Fibroblast of lung (primary cell): ENCODE measurements at places on chromosomes 7 and 10. TPM values are rescaled to one million over a fixed set of nuclear protein-coding genes. Genes with fewer than 3 reads are reported as not detected.

HOXA1 gene
- 0.50 and 0.51 TPM in 2 replicates for total RNA-seq

GRCh38 chr10:33809732-33810131, 475.3 kb upstream of the NRP1 start:
- no peak overlapping the region for H3K27ac ChIP-seq
- no peaks in the 10 kb centered on the region for H3K36me3 ChIP-seq
- H3K27me3 ChIP-seq = no peaks in the 10 kb centered on the region
- no peaks in the 10 kb centered on the region for H3K4me1 ChIP-seq
- no peak overlapping the region for H3K4me3 ChIP-seq

GRCh38 chr7:113768387-113768786, 150.4 kb downstream of the PPP1R3A start:
- H3K4me1 ChIP-seq = no peaks in the 10 kb centered on the region
- no peaks in the 10 kb centered on the region for H3K36me3 ChIP-seq
- DNase-seq = no peak
- H3K27me3 ChIP-seq = no peaks in the 10 kb centered on the region

TMEM130 gene
- 0.26 and 0.66 TPM in 2 replicates for total RNA-seq

DNA sequence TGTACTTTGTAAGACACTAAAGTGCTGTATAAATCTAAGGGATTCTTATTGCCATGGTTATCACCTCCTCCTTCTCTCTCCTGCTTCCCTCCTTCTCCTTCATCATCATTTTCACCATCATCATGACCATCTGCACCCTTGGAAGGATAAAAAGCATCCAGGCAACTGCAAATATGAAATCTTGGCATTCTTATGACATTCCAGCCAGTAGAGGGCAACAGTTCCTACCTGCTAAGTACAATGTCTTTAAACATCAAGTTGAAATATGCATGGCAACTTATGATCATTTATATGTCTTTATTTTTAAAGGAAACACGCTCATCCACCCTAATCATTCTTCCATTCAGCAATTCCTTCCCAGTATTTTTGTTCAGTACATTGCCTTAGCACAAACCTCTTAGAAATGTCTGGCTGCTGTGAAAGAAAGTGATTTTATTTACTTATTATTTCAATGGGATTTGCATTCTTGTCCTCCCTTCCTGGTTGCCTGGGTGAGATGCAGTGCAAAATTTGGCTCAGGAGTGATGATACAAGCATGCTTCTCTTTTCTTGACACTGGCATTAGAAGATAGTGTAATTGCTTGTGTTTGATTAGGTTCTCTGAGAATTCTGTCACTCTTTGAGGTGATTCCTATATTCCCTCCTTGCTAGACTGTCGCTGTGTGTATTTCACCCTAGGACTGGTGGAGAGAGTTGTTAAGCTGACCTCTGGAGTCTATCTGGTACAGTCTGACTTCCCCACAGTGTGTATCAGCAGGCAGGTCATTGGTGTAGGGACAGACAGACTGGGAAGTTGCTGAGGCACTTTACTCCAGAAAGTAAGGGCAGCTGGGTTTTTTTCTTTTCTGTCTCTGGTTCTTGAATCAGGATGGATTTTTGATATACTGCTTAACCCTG, 188.5 kb upstream of the BMPER start:
- no peak overlapping the region for H3K4me3 ChIP-seq
- DNase-seq = peak; percentile 64
- no peak overlapping the region for H3K27ac ChIP-seq

GRCh38 chr10:21212348-21212747, 313.1 kb downstream of the SKIDA1 start:
- H3K27me3 ChIP-seq = no peaks in the 10 kb centered on the region
- H3K27ac ChIP-seq = no peak overlapping the region
- no peak for DNase-seq
- H3K36me3 ChIP-seq = no peaks in the 10 kb centered on the region
- H3K4me1 ChIP-seq = no peaks in the 10 kb centered on the region

- no peaks in the 10 kb centered on the region for H3K36me3 ChIP-seq
- no peak overlapping the region for H3K4me3 ChIP-seq
- DNase-seq = no peak
These were observed 733.7 kb upstream of the IGFBP3 start for GRCh38 chr7:46654546-46655443.

MOSPD3 gene
- total RNA-seq = 3.9 and 5.9 TPM in 2 replicates

STOX1 gene
- total RNA-seq = under 0.01 TPM in 2 replicates

DNA sequence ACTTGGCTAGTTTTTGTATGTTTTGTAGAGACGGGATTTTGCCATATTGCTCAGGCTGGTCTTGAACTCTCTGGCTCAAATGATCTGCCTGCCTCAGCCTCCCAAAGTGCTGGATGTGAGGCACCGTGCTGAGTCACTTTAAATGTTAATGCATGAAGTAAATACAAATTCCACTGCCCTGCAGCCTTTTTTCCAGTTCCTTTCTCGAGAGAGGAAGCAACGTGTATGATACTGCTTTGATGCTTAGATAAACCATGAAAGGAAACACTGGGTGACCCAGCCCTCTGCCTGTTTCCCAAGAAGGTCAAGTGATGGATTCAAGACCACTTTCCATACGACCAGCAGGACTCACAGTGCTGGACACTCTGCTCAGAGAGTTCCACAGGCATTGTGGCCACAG, 11.3 kb upstream of the MRPS24 start:
- DNase-seq = no peak
- peaks cover 40% of the 10 kb centered on the region for H3K36me3 ChIP-seq
- no peak overlapping the region for H3K4me3 ChIP-seq
- H3K27me3 ChIP-seq = no peaks in the 10 kb centered on the region
- peak overlapping the region; percentile 49 for H3K27ac ChIP-seq

DNA sequence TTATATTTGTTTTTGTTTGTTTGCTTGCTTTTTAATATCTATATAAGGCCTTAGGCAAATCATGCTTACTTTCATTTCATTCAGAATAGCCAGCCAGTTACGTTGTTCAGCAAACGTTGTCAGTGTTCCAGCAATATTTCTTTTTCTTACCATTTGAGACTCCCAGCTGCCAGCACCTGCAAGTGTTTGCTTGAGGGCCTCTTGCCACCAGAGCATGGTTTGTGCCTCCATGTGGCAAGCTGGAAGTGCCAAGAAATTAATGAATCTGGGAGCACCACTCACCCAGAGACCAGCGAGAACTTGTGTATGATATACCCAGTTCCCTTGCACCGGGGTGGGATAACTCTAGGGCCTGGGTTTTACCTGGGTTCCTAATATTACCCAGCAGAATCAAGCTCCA, 177.1 kb upstream of the CSTF2T start:
- no peaks in the 10 kb centered on the region for H3K36me3 ChIP-seq
- H3K27me3 ChIP-seq = no peaks in the 10 kb centered on the region
- no peak overlapping the region for H3K27ac ChIP-seq
- peaks cover 7% of the 10 kb centered on the region for H3K4me1 ChIP-seq
- DNase-seq = peak; percentile 26

DNA sequence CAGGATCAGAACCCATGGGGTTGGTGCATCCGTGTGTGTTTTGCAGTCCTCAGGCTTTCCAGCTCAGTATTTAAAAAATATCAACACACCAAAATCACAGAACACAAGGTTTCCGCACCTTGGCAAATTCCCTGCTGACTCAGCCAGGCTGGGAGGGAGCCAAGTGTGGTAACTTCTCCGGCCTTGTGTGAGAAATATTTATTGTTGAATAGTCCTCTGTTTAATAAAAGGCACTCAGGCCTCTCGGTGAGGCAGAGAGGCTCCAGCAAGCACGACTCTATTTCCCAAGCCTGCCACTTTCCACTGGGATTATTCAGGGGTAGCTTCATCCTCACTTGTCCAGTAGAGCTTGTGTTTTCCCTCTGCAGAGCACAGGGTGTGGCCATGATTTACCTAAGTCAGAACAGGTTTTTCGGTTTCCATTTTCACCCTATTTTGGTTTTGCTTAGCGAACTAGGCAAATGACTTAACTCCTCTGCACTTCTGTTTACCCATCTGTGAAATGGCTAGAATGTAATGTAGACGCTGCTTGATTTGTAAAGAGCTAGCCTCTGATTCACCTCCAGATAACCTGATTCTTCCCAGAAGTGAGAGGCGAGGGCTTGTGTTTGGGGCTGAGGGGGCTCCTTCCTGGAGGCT, 13.0 kb upstream of the CHST15 start:
- DNase-seq = peak; percentile 85
- H3K4me3 ChIP-seq = no peak overlapping the region
- no peaks in the 10 kb centered on the region for H3K36me3 ChIP-seq
- no peak overlapping the region for H3K27ac ChIP-seq
- H3K4me1 ChIP-seq = peaks cover 2% of the 10 kb centered on the region

RGR gene
- total RNA-seq = not detected in 2 replicates

DNA sequence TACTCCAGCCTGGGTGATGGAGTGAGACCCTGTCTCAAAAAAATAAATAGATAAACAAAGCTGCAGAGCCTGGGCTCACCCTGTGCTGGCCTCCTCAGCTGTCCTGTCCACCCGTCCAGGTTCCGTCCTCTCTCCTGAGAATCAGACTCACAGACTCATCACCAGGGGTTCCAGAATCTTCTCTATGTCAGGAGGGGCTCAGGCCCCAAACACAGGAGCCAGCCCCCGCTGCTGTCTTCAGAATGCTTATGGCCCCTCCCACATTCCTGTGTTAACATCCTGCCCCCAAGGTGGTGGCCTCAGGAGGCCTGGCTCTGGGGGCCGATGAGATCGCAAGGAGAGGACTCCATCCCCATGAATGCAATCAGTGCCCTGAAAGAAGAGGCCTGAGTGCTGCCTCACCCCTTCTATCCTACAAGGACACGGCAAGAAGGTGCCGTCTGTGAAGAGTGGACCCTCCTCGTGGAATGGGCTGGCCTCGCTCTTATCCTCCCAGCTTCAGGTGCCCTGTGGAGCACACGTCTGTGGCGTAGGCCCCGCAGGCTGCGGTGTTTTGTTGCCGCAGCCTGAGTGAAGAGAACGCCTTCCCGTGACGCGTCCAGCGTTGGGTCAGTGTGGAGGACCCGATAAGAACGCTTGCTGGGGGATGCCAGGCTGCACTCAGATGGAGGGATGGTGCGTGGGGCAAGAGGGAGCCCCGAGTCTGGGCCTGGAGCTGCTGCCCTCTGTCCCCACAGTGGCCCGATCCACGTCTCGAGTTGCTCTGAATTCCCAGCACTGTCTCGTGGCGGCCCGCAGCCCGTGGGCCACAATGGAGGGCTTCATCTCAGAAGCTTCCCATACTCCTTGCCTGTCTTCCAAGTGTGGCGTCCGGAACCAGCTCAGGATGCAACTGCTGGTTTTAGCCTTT, 77.1 kb downstream of the INPP5A start:
- H3K36me3 ChIP-seq = no peaks in the 10 kb centered on the region
- no peaks in the 10 kb centered on the region for H3K4me1 ChIP-seq
- DNase-seq = no peak
- no peak overlapping the region for H3K4me3 ChIP-seq
- H3K27ac ChIP-seq = no peak overlapping the region

DNA sequence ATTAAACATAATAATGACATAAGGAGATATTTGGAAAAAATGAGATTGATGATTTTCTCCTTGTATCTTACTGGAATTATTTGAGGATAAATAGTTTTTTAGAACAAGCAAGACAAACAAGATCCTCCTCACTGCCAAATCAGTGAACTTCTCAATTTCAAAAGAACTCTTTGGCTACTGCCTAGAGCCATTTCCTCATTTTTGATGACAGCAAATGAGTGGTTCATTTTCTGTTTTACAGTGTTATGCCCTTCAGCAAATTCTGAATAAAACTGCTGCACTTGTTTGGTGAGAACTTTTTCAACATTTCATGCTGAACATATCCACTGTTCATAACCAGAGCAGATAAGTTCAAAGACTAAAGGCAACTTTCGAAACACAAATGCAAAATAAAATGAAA, 42.5 kb upstream of the AHR start:
- no peaks in the 10 kb centered on the region for H3K4me1 ChIP-seq
- no peak overlapping the region for H3K27ac ChIP-seq
- H3K27me3 ChIP-seq = no peaks in the 10 kb centered on the region
- H3K4me3 ChIP-seq = no peak overlapping the region
- no peak for DNase-seq
- no peaks in the 10 kb centered on the region for H3K36me3 ChIP-seq

DNA sequence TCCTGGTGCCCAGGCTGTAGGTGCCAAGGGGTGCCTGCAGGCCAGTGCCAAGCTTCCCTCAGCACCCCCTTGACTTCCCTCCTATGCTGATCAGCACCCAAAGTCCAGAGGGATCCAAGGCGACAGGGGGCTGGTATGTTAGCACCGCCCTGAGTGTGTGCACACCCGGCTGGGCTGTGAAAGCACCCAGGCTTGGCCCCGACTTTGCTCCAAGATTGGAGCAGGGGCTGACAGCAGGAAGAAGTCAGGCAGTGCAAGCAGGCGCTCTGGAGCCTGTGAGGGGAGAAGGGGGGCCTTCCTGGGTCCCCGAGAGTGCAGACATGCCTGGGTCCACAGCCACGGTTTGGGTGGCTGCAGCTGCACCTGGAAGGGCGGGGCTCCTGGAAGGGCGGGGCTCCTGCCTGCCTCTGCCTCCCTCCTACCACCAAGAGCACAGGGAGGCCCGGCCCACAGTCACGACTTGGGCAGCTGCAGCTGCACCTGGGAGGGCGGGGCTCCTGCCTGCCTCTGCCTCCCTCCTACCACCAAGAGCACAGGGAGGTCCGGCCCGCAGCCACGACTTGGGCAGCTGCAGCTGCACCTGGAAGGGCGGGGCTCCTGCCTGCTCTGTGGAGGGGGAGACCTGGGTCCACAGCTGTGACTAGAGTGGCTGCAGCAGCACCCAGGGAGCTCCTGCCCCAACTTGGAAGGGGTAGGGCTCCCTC, 30.2 kb upstream of the ZMYND11 start:
- H3K27ac ChIP-seq = no peak overlapping the region
- no peaks in the 10 kb centered on the region for H3K36me3 ChIP-seq
- DNase-seq = no peak
- H3K4me1 ChIP-seq = no peaks in the 10 kb centered on the region

DNA sequence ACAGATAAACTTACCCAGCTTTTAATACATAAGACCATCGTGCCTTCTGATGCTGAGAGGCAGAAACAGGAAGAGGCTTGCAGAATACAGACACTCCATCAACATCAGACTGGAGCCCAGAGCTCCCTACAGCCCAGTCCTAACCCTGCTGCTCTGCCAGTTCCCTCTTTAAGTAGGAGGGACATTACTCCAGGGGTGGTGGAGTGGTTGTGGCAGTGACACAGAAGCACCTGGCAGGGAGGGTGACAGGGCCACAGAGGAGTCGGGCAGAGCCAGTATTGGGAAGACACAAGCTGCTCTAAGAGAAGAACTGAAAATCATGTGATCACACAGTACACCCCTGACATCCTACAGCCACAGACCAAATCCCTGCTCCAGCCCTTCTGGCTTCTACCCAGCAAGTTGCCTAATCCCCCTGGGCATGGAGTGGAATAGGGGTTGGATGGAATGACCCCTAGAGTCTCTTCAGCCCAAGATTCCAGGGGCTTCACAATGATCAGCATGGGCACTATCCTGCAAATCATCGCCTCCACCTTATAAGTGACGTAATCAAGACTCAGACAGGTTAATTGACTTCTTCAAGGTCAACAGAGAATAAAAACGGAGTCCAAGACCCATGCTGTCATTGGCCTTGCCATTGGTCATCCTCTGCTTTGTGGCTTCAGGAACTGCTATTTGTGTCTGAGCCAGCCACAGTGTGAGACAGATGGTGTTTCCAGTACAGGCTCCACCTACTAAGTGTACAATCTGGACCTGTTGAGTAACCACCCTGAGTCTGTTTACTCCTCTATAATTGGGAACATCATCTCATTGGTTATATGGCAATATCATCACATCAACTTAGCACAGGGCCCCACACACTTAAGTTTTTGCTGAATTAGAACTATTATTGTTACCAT, 61.1 kb upstream of the ZMIZ1 start:
- H3K4me1 ChIP-seq = no peaks in the 10 kb centered on the region
- H3K27ac ChIP-seq = no peak overlapping the region
- DNase-seq = peak; percentile 44
- peaks cover 19% of the 10 kb centered on the region for H3K27me3 ChIP-seq

ELAPOR2 gene
- 5.6 and 5.9 TPM in 2 replicates for total RNA-seq

NYAP1 gene
- total RNA-seq = 0.26 and 0.33 TPM in 2 replicates
